ENCODE measurements at places on chromosomes 3 and 15.

GRCh38 chr3:52827866-52828376, 2.6 kb downstream of the ITIH4 start:
- no peak for DNase-seq

GRCh38 chr15:42736793-42737528, at the start of gene CDAN1:
Gene CDAN1, minus strand, starts transcription at chr15:42737128. Its CDS starts 26 bp downstream, at chr15:42737102.
- DNase-seq, result peak; percentile 93

DNA sequence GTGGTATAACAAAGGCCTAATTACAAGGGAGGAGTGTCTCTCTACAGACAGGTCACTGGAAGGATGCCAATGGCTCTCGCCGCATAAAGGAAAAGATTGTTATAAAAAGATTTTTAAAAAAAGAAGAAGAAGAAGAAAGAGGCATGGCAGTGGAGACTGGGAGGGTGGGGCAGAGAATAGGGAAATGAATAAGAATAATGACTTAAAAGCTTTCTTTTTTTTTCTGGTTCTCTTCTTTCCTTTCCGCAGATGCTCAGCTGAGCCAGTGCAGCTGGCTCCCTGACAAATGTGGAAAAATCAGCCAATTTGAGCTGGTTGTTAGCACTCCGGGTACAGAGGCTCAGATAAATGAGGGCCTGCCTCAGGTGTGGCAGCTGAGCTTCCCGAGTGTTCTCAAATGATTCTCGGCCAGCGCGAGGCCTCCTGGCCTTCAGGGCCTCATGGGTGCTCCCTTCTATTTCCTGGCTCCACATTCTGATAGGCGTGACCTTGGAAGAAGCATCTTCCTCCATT, 234.1 kb downstream of the RORA start:
- no peak for DNase-seq

DNA sequence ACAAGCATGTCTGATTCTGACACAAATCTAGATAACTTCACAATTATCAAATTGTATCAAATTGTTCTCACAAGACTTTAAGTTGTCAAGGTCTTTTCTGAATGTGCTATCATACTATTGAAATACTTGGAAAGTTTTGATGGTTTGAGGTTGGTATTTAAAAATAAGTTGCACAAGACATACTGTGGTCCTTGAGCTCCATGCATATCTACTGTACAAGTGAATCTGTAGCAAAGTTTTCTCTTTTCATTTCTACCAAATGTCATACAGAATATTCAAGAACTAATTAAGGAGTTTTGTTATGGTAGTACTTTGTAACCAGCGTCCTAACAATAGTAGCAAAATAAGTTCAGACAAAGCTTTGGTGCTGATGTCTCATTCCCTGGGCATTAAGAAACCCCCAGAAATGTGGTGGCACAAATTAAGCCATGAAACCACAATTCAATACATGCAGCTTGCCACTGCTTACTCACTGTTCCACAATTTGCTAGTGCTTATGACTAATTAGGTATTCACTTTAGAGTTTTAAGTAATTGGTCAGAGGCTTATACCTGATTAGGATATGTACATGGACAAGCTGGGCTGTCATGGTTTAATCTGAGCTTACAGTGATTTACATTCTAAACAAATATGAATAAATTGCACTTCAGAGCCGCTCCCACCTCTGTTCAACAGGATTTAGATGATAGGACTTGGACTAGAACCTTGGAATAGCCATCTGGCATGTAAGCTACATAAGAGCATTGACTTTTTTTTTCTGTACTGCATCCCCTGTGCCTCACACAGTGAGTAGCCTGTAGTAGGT, 8.8 kb downstream of the TBC1D23 start:
- DNase-seq, result no peak

- no peak for DNase-seq
Observed at GRCh38 chr3:155412904-155413303, 119.4 kb upstream of the STRIT1 start.

Measured in stimulated activated CD4-positive, alpha-beta T cell treated with anti-CD3 and anti-CD28 coated beads, TNF-alpha, amount 100 ng/mL, for 24 hours (primary cell).